ENCODE measurements at places on chromosomes 16 and 17.

- DNase-seq: peak; percentile 18
Observed at GRCh38 chr16:81266680-81267095, 28.2 kb downstream of the BCO1 start.

DNA sequence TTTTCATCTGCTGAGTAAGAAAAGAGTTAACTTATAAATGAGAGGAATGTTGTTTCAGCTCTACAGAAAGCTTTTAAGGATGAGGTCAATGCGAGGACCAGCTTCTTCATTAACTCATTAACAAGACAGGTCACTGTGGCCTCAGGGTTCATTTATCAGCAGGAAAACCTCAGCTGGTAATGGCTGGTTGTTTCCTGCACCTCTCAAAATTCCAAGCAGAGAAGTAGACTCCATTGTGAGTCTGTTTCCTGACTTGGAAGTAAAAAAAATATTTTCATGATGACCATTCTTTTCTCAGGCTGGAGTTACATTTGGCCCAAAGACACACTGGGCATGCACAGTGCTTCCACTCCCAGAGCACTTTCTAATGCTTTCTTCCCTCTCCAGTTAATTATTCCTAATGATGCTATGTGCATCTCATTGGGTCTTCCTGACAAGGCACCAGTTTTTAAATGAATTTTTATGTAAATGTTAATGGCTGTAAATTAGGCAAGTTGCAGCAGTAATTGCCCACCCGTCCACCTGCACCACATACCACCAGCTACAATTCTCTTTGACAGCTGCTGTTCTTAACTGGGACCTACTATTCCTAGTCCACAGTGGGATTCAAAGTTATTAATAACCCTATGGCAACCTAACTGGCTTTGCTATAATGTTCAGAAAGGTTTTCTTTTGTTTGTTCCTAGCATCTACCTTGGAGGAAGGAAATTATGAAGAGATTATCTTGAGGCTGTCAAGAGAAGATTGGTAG lies 89.5 kb upstream of the BCAR1 start:
- no peak for DNase-seq

DNA sequence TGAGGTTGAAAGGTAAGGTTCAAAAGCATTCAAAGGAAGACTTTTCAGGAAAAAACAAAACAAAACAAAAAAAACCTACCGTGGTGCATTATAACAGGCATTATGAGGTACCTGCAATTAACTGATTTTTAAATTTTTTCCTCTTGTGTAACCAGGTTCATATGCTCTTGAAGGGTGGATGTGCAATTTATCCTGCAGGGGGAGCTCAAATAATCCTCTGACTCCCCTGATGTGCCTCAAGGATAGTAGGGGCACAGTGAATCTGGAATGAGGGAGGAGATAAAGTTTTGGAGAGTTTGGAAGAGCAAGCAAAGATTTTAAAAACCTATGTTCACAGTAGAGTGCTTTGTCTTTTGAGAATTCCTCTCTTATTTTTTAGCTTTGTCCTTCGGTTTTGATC lies 1349.4 kb downstream of the CDH8 start:
- no peak for DNase-seq

DNA sequence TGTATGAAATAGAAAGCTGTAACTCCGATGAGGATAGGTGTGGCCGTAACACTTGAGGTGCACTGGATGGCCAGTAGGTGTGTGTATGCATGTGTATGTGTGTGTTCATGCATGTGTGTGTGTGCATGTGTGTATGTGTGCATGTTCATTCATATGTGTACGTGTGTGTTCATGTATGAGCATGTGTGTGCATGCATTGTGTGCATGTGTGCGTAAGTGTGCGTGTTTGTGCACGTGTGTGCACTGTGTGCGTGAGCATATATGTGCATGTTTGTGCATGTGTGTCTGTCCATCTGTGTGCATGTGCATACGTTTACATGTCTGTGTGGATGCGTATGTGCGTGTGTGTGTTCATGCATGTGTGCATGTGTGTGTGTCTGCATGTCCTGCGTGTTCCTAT lies 145.5 kb downstream of the C16orf95 start:
- DNase-seq: no peak

DNA sequence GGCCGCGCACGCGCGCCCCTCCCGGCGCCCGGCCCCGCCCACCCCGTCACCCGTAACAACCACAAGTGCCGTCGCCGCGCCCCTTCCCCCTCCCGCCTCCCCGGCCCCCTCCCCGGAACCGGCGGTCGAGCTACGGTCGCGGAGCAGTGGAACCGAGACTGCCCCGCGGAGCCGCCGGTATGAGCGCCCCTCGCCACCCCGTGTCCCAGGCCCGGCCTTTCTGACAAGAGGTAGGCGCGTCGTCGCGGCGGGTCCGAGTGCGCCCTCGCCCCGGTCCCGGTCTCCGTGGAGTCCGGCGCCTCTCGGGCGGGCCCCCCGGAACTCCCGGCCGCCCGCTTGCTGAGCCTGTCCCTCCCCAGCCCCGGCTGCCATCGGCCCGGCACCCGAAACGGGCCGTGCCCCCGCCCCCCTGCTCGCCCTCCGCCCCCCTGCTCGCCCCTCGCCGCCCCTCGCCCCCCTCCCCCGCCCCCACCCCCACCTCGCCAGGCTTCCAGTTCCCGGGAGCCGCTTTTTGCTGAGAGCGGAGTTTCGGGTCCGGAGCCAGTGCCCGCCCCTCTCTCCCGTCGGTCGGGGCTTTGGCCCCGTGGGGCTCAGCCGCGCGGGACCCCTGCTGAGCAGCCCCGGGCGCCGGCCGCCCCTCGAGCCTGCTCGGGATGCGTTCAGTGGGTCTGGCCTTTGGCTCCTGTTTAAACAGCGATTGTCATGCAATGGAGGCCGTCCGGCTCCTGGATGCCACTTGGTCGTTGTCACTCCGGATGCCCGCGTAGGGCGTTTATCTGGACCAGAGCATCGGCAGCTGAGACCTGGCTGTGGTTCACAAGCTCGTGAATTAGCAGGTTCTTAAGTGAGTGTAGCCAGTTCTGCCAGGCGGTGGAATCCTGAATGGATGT lies at the start of gene SEC14L1:
TSS of gene SEC14L1 (plus strand) at position 92 of the 890 bp plus-strand sequence. CDS start 2,628 bp downstream, outside the sequence.
- DNase-seq: peak; percentile 72

GRCh38 chr16:77807-78443 lies at the start of gene MPG:
Gene MPG, plus strand, starts transcription at chr16:78225. Its CDS starts 85 bp downstream, at chr16:78310.
- peak; percentile 85 for DNase-seq

DNA sequence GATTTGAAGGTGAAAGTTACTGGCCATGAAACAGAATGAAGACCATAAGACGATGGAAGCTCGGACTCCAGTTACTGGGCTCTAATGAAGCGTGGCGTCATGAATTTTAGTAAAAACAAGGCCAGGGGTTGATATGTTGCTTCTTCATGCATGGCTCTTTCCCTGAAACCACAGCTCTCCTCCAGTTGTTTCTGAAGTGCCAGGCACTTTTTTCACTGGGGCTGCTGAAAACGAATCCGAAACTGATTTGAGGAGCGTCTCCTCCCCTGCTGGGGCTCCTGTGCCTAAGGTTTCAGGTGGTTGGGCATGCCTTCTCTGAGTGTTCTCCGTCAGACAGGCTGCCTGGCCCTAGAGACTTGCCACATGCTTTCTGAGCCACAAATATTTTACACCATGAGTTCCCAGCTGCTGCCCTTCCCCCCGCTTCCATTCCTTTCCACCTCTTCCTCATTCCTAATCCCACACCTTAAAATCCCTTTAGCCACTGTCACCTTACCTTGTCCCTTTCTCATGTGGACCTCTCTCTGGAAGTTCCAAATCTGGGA lies 3.7 kb upstream of the MYL4 start:
- DNase-seq: peak; percentile 96

DNA sequence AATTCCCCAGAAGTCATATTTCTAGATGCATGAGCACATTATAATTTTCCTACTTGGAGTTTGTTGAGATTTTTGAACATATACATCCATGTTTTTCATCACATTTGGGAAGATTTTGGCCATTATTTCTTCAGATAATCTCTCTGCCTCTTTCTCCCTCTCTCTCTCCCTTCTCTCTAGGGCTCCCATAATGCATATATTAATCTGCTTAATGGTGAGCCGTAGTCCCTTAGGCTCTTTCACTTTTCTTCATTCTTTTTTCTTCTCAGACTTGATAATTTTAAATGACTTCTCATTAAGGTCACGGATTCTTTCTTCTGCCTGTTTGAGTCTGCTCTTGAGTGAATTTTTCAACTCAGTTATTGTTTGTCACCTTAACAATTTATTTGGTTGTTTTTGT lies 101.5 kb downstream of the IRX3 start:
- no peak for DNase-seq

DNA sequence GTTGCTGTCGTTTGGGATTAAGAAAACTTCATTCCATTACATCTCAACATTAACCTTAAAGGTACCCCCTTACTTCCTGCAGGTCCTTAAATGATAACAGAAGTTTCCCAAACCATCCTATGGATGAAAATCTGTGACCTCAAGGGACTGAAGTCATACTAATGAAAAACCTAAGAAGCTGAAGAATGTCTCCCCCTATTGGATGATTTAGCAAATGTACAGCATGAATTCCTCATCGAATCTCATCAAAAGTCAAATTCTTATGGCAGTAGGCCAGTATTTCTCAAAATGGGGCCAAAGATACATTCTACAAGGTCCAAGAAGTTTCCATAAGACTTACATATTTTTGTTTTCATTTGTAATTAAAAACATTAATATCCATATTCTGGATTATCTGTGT lies 13.5 kb downstream of the SCO1 start:
- no peak for DNase-seq

DNA sequence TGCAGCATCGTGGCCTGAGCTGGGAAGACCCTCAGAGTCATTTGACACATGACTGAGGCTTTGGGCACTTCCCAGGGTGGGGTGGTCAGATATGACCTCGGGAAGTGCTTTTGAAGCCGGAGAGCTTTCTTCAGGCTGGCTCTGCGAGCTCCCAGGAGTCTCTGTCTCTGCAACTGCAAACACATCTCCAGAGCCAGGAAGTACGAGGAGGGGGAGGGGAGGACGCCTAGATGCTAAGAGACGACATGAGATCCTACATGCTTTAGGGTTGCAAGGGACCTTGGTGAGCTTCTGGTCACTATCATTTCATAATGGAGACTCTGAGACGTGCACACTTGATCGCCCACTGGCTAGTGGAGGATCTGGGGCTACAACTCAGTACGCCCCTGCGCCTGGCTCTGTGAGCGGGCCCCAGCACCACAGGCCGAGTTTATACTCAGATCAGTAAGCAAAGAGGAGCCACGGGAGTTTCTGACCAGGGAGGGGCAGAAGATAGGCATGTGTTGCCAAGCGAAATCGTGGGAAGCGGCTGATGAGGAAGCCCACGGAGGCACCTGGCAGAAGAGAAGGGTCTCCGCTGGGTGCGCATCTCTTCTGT lies 527 bp upstream of the MGAT5B start:
- no peak for DNase-seq

GRCh38 chr16:9797306-9797705 lies 384.9 kb downstream of the GRIN2A start:
- DNase-seq: no peak

- DNase-seq: peak; percentile 24
Observed at GRCh38 chr17:17129466-17129865, 76.7 kb downstream of the PLD6 start.

DNA sequence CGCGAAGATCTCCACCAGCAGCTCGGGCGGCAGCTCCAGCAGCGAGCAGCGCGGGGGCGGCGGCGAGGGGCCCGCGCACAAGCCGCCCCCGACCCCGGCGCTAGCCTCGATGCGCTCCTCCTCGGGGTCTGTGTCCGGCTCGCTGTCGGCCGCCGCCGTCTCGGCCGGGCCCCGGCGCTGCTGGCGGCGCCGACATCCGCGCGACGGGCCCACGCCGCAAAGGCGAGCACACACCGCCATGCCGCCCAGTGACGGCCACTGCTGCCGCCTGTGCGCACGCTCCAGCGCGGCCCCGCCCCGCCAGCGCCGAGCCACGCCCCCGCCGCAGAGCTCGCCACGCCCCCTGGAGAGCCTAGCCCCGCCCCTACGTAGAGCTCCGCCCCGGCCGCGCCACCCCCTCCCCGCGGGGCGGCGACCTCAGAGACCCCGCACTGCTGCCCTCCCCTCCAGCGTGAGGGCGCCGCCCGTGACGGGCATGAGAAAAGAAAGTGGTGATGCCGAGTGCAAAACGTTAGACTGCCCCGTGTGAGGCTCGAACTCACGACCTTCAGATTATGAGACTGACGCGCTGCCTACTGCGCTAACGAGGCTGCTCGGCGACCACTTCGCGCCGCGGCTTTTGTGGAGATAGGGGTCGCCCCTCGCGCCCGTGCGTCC lies at the start of gene FBXO31:
TSS of gene FBXO31 (minus strand) at position 272 of the 657 bp plus-strand sequence. CDS start at position 240, 32 bp downstream.
- DNase-seq: peak; percentile 78

- peak; percentile 81 for DNase-seq
Observed at GRCh38 chr16:84834403-84834772, 14.6 kb downstream of the CRISPLD2 start.

DNA sequence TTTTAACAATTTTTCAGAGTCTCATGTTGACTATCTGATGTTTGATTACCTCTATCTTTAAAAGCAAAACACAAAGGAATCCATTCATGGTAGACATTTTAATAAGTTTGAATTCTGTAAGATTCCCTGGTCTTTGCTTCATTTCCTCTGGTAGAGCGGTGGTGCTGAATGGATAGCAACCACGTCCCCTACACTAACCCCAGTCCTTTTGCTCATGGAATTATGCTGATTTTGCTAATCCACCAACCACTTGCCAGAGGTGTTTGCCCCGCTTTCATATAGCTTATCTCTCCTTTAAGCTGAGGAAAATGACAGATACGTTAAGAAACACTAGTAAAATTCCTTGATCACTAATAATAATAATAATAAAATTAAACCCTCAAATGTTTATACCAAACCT lies 9.5 kb downstream of the KCNJ16 start:
- no peak for DNase-seq

DNA sequence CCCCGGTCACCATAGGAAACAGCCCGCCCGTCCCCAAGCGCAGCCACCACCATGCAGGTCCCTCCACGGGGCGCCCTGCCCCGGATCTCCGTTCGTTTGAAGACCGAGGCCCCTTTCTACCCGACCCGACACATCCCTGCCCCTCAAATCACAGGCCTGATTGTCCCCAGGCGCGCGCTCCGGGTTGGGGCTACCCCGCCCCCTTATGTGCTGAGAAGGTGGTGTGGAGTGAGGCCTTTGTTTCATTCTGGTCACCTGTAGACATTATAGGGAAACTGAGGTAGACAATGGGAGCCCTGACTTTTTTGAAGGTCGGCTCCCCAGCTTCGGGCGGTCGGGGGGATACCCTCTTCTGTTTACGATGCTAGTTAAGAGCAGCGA lies 763 bp upstream of the ACTG1 start:
- DNase-seq: peak; percentile 80

- DNase-seq: no peak
Observed at GRCh38 chr17:31236137-31236536, 60.9 kb downstream of the OMG start.

DNA sequence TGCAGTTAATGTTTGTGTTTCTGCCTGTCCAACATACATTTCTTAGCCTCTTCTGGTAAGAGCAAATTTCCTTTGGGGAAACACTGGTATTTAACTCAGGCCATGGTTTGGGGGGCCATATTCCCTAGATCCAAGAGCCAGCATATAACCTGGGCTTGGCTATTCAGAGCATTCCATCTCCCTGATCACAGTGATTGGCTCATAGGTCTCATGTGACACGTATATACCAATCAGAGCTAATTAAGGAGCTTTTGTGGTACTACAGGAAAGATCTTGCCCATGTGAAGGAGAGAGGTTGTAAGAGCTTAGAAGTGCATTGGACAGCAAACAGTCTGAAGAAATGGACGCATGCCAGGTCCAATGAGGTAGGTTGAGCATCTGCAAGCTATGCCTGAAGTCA lies 33.4 kb upstream of the GPR139 start:
- DNase-seq: no peak
